ENCODE measurements at places on chromosomes 3 and 15.

DNA sequence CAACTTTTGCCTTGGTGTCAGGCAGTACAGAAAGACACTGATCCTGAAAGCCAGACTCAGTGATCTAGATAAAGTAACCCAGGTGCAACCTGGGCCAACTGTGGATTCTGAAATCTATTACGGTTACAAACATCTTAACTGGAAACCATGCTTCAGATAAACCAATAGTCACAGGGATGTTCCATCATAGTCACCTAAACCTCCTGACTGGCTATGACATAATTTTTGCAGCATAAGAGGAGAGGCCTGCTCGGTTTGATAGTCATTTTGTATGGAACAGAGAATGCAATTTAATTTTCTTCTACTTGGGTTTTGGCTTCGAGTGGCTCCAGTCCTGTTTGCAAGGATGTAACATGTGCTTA, 3.7 kb downstream of the SLCO3A1 start:
- no peak for DNase-seq

DNA sequence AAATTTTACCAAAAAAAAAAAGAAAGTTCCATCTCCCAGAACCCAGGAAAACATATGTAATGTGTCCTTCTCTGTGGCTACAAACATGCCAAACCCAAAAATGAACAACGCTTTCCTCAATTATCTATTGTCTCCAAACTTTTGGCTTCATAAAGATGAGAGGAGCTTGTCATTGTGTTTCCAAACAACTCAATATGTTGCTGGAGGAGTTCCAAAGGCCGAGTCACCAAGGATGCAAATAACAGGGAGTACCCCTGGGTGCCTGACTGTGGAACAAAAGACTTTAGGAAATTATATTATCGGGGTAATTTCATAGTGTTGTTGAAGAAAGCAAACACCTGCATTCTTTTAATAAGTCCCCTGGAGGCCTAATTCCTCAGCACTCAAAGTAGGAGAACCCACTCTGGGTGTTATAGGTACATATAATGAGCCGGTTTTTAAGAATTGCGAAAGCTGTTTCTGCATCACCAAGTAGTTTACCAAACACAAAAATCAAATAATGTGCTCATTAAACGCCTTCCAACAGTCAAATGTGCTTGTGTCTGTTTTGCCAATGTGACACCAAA, 206.3 kb upstream of the PRICKLE2 start:
- DNase-seq, result no peak

DNA sequence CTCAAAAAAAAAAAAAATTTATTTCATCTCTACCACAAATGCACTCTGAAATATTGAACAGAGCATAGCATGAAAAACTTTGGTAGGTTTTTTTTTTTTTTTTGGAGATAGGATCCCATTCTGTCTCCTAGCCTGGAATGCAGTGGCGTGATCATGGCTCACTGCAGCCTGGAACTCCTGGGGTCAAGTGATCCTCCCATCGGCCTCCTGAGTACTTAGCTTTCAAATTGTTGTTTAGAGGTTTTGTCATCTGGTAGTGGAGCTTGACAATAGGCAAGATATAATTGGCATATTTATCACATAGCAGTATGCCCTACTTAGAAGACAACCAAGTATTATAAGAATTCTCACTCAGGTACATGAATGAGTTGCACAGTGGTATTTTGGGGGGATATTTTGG, 234.2 kb upstream of the ST8SIA2 start:
- peak; percentile 33 for DNase-seq

DNA sequence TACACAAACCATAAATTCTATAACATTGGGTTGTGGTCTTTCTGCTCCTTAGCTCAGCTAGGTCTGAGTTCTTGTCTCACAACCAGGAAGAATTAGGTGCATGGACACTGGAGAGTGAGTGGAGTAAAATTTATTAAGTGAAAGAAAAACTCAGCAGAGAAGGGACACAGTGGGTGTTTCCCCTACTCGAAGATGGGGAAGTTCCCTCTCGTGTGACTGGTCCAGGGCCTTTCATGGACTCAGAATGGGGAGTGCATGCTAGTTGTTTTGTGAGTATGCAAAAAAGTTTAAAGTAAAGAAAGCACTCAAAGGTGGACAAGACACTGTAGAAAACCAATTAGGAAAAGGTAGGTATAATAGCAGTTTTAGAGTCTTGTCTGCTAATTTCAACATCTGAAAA, 215.5 kb upstream of the RORA start:
- DNase-seq, result no peak

DNA sequence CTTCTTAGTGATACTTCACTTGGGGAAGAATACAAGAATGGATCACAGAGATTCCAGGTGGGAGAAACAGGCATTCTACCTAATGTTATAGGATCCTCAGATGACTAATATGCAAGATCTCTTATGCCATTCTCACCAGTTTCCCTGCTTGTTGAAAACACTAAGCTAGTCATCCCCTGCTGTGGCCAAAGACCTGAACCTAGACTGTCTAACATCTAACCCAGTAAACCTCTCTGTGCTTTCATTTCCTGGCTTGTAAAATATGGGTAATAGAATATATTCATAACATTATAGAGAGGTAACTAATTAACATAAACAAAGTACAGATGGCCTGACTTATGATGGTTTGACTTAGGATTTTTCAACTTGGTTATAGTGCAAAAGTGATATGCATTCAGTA, 776.3 kb downstream of the TUSC7 start:
- no peak for DNase-seq

GRCh38 chr3:87333393-87333892, 57.1 kb upstream of the POU1F1 start:
- no peak for DNase-seq

DNA sequence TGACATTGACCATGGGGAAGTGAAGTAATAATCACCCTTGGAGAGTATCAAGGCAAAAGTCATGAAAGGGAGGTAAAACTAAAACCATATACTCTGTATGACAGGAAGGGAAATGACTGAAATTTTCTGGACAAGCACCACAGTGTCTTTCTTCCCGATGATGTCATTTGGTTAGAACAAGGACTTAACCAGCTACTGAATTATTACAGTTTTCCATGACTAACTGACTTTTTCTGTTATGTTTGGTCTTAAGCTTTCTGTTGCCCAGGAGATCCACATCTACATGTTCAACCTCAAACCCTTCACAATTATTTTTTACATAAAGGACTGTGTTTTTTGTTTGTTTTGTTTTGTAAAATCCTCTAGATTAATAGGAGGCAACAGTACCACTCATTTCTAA, 191.9 kb upstream of the IL12A start:
- no peak for DNase-seq
